Femur (tissue), 1 donor: ENCODE measurements at places on chromosomes 6 and 20.

DNA sequence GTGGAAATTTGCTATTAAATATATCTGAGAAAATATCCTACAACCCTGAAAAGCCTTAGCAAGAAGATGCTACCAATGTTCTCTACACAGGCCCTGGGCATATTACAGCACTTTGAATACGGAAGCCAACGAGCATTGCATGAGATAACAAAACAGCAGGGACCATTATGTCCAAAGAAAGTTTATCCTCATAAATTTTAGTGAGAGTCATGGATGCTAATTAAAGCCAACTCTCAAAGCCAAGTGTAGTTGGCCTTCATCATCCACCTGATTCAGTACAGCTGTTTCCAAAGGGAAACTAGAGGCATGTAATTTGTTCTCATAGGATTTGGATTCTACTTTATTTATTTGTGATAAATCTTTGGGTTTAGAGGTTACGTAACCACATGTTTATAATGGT lies 564.8 kb downstream of the RFPL4B start:
- DNase-seq: peak; percentile 29

DNA sequence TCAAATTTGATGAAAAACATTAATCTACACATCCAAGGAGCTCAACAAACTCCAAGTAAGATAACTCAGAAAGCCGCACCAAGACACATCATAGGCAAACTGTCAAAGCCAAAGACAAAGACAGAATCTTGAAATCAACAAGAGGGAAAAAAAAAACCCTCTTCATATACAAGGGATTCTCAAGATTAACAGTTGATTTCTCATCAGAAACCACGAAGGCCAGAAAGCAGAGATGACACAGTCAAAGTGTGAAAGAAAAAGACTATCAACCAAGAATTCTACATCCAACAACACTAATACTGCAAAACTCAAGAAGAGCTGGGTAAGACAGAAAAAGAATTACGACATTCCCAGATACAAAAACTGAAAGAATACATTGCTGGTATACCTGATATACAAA lies 73.8 kb downstream of the CDK19 start:
- DNase-seq: no peak

GRCh38 chr6:24981386-24981760 lies 45.6 kb upstream of the RIPOR2 start:
- DNase-seq: no peak

GRCh38 chr6:1971612-1972011 lies 273.8 kb downstream of the GMDS start:
- DNase-seq: no peak

GRCh38 chr20:57691699-57692098 lies 18.1 kb downstream of the PMEPA1 start:
- DNase-seq: no peak

GRCh38 chr20:47688385-47689381 lies 96.6 kb downstream of the SULF2 start:
- no peak for DNase-seq

DNA sequence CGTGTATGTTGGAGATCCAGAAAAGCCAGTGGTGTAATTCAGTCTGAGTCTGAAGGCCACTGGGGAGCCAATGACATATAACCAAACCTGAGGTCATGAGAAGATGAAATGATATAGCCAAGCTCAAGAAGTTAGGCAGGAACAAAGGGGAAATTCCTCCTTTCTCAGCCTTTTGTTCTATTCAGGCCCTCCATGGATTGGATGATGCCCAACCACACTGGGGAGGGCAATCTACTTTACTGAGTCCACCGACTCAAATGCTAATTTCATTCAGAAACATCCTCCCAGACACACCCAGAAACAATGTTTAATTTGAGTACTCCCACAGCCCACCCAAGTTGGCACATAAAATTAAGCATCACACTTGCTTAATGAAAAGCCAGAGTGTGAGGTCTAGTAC lies 183.6 kb downstream of the GJA1 start:
- no peak for DNase-seq

GRCh38 chr6:119166024-119166784 lies 87.7 kb upstream of the FAM184A start:
- DNase-seq: no peak

DNA sequence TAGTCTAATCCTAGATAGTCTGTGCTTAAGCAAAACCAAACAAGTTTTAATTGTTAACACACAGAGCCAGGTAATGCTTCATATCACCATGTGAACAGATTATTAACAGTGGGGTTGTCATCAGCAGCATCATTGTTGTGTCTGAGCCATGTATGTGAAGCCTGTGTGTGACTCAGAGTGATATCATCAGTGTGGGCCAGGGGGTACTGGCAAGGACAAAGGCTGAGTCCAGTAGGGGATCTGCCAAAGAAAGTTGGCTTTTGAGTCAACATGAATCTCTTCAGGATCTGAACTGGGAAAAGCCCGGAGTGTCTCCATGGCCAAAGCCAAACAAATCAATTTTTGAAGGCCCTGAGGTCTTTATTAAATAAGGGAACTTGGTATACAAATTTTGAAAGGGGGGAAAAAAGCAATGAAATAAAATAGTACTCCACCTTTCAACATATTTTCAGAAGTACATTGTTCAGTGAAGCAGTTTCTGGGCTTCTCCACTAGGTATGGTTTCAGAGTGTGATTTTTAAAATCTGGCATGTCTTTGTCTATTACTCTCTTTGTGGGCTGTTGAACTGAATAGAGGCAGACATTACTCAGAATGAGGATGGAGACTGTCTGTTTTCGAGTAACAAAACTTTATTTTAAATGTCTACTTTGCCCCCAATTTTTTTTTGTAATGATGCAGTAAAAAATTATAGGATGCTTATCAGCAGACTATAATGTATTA lies 444.2 kb upstream of the JAG1 start:
- DNase-seq: no peak

DNA sequence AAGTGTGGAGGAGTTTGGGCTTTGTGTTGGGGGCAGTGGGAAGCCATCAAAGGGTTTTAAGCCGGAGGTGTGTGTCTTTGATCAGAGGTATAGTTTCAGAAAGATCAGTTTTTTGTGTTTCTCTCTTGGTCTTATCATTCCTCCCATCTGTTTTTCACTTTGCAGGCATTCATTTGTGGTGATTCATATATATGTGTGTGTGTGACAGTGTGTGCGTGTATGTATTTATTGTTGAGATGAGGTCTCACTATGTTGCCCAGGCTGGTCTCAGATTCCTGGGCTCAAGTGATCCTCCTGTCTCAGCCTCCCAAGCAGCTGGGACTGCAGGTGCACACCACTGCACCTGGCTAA lies 11.1 kb upstream of the SERINC3 start:
- DNase-seq: no peak

GRCh38 chr6:134740027-134740373 lies 209.9 kb downstream of the ALDH8A1 start:
- no peak for DNase-seq

GRCh38 chr20:21513181-21513663 lies 642 bp downstream of the NKX2-2 start:
- DNase-seq: no peak

DNA sequence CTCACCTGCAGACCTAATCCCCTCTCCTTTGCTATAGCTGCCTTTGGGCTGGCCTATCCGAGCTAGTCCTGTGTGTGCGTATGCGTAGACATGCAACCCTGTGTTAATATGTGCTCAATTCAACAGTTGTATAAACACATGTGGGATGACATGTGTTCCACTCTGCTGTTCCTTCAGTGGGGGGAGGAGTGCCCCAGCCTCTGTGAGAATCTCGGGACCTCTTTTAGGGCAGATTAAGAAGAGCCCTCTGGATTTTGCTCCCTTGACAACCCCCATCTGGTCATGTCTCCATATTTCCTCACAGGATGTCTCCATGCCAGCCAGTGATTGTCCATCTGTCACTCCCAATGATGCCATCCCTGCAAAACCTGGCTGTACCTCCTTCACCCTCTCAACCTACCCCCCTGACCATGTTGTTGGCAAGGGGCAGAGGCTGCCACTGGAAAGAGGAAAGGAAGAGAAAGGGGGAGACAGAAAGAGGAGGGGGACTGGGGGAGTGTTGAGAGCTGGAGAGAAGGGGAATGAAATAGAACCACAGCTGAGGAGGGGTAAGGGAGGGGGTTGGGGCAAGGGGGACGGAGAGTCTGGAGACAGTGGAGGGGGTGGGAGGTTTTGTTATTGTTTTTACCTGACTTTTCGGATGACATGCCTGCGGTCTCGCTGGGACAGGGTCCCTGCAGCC lies 417 bp downstream of the PRRT1 start:
- no peak for DNase-seq

GRCh38 chr20:38197619-38198018 lies 32.5 kb upstream of the TGM2 start:
- DNase-seq: no peak

DNA sequence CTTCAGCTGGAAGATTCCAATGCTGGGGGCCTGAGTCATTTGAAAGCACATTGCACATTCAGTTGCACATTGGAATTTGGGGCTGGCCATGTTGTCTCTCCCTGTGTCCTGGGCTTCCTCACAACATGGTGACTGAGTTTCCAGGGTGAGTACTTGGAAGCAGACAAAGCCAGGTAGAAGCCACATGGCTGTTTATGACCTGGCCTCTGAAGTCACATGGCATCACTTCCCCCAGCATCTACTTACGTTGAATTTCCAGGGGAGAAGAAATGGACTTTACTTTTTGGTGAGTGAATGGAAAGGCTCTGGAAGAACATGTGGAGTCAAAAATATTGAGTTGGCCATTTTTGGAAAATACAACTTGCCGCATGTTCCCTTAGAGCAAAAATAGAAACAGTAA lies 155.5 kb downstream of the LINC00237 start:
- DNase-seq: no peak

DNA sequence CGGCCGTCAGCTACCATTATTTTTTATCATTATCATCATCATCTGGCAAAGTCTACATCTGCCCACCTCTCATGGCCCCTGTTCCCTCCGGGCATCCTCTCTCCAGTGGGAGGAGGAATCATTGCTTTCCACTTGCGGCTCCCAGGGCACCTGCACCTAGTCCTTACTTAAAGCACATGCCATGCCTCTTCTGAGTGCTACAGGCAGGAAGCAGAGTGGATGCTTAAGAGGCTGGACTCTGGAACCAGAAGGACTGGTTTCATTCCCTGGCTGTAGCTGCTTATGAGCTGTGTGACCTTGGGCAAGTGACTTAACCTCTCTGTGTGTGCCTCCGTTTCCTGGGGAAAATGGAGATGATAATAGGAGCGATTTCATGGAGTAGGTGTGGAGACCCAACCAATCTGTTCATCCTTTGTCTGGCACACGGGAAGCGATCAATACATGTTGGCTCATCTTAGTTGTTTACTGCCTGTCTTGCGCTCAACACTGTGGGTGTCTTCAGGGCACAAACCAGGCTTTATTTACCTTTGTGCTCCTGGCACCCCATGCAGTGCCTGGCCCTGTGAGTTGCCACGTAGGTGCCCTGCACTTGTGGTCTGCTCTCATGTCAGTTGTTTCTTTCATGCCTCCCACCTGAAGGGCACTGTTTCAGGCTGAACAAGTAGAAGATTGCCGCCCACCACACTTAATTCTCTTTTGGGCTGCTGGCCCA lies 317.0 kb upstream of the SULF2 start:
- no peak for DNase-seq

DNA sequence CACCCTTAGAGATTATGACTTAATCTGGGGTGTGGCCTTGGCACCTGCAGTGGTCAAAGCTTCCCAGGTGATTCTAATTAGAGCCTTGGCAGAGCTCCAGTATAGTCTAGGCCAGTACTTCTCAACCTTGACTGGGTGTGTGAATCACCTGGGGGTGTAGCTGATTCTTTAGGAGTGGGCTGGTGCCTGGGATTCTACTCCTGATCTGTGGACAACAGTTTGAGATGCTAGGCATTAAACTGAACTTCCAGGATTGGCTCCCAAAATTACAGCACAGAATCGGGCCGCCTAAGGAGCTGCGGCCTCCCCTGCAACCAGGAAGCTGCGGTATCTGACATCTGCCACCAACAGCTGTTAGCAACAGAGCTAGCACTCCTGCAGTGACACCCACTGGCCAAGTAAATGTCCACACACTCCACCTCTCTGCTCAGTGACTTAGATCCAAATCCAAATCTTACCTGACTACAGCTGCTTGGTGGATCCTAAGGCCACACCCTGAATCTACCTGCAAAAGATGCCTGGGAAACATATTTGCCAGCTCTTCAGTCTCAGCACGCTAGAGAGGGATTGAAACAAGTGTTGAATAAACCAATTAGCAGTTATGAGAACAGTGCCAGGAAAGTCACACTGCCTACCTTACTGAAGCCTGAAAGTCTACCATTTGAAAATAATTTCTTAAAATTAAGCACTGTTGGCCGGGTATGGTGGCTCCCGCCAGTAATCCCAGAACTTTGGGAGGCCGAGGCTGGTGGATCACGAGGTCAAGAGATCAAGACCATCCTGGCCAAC lies 126.7 kb downstream of the UNC5CL start:
- DNase-seq: peak; percentile 60

DNA sequence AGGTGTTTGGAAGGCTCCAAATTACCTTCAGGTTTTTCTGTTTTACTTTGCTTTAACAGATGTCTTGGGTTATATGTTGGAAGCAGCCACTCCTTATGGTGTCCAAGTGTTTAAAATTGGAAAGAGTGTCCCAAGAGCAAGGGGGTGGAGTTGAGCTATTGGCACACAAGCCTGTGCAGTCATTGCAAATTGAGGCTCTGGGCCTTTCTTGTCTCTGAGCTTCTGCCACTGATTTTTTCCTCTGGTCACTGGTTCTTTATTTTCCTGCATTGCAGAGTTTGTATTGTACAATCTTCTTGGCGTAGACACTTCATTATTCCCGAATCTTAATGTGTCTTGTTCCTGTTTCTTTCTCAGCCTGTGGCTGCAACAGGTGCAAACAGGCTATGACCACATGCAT lies 598.8 kb downstream of the RNF144B start:
- DNase-seq: peak; percentile 69
